ENCODE measurements at places on chromosomes 3 and 15.

- H3K36me3 ChIP-seq = no peaks in the 10 kb centered on the region
- no peak overlapping the region for H3K27ac ChIP-seq
- H3K4me3 ChIP-seq = no peak overlapping the region
- H3K27me3 ChIP-seq = no peaks in the 10 kb centered on the region
Measured at GRCh38 chr3:141828487-141828886, 48.0 kb upstream of the ATP1B3 start.

- H3K27me3 ChIP-seq = no peaks in the 10 kb centered on the region
- H3K4me3 ChIP-seq = no peak overlapping the region
- no peaks in the 10 kb centered on the region for H3K4me1 ChIP-seq
- no peaks in the 10 kb centered on the region for H3K36me3 ChIP-seq
Measured at GRCh38 chr3:65848024-65848423, 190.7 kb downstream of the MAGI1 start.

GRCh38 chr3:194423317-194423716 lies 24.3 kb upstream of the GP5 start:
- no peak overlapping the region for H3K4me3 ChIP-seq
- no peaks in the 10 kb centered on the region for H3K4me1 ChIP-seq
- H3K27ac ChIP-seq = no peak overlapping the region
- no peaks in the 10 kb centered on the region for H3K27me3 ChIP-seq

DNA sequence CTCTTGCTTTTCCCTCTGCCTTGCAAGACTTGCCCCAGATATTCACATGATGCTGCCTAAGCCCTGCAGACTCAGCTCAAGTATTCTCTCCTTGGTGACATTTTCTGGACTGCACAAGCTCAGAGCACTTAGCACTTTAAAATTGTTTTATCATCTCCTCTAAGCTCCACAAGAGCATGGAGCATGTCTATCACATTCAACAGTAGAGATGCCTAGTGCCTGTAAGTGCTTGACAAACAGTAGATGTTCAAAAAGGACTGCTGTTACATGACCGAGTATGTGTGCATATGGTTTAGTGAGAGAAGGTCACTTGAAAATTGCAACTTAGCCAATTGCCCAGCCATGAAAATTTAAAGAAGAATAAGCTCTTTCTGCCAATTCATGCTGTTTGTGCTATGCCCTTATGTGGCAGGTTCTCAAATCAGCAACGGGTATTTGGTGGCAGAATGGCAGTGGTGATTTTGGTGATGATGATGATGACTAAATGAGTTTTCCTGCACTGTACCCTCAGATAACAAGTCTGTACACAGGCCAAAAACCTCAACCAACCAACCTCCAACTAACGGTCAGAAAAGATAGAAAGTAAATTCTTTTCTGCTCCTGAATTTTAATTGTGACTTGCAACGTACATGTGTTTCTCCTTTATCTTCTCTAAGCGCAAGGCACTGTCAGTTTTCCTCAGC lies 647.2 kb upstream of the UBE2E2 start:
- no peak overlapping the region for H3K27ac ChIP-seq
- H3K4me1 ChIP-seq = no peaks in the 10 kb centered on the region
- DNase-seq = no peak
- no peak overlapping the region for H3K4me3 ChIP-seq

DNA sequence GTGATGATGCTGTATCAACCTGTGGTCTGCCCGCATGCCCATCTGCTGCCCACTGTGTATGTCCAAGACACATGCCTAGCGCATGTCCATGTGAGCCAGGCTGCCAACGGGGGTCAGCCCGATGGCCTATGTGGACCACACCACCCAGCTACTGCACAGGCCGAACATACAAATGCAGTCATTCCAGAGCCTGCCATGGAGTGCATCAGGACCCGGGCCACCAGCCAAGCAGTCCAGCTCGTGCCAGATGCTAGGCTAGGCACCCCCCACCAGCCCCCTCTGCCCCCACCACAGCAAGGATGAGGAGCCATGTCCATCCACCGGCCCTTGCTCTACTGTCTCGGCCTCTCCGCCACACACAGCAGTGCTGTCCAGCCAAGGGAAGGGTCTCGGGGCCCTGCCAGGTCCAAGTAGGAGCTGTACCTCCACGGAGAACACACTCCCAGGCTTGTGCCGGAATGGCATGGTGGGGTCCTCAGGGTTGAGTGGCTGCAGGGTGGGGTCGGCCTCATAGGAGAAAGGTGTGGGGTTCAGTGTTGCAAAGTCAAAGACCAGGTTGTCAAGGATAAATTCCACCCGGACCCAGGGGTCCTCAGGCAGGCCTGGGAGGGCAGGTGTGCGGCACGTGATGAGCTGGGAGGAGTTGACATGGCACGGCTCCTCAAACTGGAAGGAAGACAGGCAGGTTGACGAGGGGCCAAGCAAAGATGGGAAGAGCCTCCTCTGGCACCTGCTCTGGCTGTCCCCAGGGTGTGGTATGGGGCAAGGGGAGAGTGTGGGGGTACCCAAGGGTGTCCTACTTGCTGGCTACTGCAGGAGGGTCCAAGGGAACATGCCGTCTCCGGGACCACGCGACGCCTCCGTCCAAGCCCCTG lies 15.3 kb downstream of the PLXNB1 start:
- no peaks in the 10 kb centered on the region for H3K36me3 ChIP-seq
- H3K4me1 ChIP-seq = peaks cover 19% of the 10 kb centered on the region
- no peak for DNase-seq
- no peaks in the 10 kb centered on the region for H3K27me3 ChIP-seq
- H3K27ac ChIP-seq = no peak overlapping the region
